Activated CD8-positive, alpha-beta memory T cell treated with anti-CD3 and anti-CD28 coated beads, Interleukin-2, amount 10 ng/mL, durations not matched to agents 7 days and 5 days (primary cell): ENCODE measurements at places on chromosomes 3 and 15. TPM values are rescaled to one million over a fixed set of nuclear protein-coding genes. Genes with fewer than 3 reads are reported as not detected.

DNA sequence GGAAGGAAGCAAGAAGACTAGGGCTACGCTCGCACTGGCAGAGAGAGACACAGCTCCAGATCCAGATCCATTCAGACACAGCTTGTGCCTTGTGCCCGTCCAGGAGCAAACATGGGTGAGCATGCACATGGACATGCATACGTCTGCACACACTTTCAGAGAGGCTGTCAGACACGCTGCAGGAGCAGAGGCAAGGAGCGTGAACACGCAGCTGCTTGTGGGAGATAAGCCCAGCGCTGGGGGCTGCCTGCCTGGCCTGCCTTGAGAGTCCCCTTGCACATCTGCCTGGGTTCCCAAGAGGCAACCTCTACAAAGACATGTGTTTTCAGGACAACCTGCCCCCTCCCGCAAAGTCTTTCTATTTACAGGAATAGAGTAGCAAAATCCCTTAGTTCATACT lies 13.6 kb upstream of the BAHD1 start:
- DNase-seq, result no peak

GRCh38 chr3:58205981-58206380 lies 4.8 kb downstream of the DNASE1L3 start:
- DNase-seq, result no peak

DNA sequence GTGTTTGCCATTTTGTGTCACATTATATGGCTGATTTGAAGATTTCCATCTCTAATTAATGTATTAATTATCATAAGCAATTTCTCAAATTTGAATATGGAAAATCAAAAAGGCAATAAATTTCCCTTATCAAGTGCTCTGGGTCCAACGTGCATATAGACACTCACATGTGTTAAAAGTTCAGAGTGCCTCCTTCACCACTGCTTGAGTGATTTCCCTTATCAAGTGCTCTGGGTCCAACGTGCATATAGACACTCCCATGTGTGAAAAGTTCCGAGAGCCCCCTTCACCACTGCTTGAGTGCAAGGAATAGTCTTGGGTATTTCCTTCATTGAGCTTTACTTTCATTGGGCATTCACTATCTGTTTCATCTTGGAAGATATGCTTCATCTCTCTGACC lies 421.0 kb upstream of the ZNF717 start:
- no peak for DNase-seq

DNA sequence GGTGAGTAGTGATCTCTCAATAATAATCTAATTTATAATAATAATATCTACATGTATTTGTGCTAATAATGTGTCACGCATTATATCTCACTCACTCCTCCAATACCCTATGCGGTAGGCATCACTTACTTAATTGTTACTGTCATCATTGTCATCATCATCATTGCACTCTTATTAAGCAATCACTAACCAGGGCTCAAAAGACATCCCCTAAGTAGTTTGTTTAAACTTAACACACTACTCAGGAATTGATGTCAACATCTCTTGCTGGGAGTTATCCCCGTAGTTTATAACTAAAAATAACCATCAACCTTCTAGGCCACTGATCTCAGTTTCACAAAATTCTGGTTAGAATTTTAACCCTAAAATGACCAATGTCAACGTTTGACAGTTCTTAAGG lies 56.8 kb upstream of the ICE2 start:
- DNase-seq, result no peak

NANOGP8 gene
- total RNA-seq, result not detected

- DNase-seq, result no peak
Measured at GRCh38 chr15:59702351-59702750, 13.2 kb upstream of the BNIP2 start.

CCR9 gene
- total RNA-seq, result 9.7 TPM

- no peak for DNase-seq
Measured at GRCh38 chr3:43998836-43999727, 242.6 kb upstream of the TOPAZ1 start.

NOX5 gene
- not detected for total RNA-seq

- DNase-seq, result no peak
Measured at GRCh38 chr3:166897811-166898210, 482.3 kb downstream of the ZBBX start.

DNA sequence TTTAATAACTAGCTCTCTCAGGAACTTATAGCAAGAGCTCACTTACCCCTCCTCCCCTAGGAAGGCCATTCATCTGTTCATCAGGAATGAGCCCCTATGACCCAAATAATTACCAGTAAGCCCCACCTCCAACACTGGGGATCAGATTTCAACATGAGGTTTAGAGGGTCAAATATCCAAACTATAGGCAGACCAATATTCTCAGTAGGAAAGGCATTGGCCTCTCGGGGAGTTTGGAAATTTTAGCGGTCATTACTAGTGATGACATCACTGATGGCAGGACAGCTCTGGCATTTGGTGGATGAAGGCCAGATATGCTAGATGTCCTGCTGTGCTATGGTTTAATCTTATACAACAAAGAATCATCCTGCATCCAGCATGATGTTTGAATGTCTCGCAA lies 15.2 kb upstream of the CD47 start:
- DNase-seq, result no peak

GRCh38 chr3:119408243-119408950 lies 55.0 kb downstream of the TMEM39A start:
- DNase-seq, result no peak

THPO gene
- not detected for total RNA-seq

- DNase-seq, result no peak
Measured at GRCh38 chr3:154334973-154335420, 10.7 kb upstream of the DHX36 start.

DNA sequence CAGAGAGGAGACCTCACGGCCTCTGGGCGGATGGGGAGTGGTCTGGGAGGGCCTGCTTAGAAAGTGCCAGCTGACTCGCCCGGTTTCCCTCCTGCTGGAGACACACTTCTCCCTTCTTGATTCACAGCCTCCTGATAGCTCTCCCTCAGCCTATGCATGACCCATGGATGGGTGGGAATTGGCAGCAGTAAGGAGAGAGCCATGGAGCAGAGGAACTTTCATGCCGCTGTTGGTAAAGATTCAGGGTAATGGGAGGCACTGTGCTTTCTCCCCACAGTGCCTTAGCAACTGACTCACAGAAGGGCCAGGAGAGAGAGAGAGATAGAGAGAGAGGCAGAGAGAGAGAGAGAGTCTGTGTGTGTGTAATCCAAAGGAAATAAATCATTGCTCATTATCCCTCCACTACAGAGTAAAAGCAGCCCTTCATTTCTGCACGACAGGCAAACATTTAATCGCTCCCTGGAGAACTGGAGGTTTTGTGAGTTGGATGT lies 82.8 kb downstream of the SEMA5B start:
- DNase-seq, result no peak

SHC4 gene
- total RNA-seq, result 3.0 TPM

DNA sequence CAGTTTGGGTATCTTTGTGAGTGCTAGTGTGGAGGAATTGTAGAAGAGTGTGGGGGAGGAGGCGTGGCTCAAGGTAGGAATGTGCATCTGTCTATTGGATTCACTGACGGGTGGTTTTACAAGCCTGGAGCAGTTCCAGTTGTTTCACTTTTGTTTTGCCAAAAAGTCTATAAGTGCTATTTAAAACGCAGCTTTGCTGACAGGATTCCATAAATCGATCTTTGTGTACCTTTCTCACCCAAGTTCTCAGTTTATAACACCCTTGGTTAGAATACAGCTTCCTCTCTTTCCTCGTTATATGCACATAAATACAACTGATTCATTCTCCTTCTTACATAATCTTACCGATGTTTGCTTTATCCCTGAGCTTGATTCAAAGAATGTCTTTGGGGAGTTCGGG lies 123.2 kb upstream of the UBE2E2 start:
- DNase-seq, result no peak

GRCh38 chr15:91921188-91921842 lies 67.8 kb downstream of the SLCO3A1 start:
- DNase-seq, result no peak

TICRR gene
- 30.8 TPM for total RNA-seq
